CD4-positive, alpha-beta T cell treated with Interleukin-6 at 100 ng/mL for 8 hours (primary cell): ENCODE measurements at places on chromosomes 12 and 14.
A peak's percentile ranks its signal among the peaks of the same experiment; 100 is the strongest.

DNA sequence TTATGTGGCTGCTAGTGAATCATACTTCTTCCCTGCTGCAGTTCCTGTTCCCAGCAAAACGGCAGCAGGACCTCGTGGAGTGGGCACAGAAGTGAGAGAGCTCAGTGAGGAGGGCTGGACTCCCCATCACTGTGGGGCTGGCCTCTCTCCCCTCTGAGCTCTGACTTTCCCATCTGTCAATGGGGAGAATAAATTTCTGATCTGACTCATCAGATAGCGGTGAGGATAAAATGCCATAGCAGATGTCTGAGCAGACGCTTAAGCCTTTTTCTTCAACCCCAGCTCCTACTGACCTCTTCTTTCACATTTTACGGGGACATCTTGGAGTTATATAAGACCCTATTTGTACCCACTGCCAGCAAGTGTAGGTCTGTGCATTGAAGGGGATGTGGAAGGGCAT lies 116.6 kb downstream of the CRACR2A start:
- no peak for DNase-seq

GRCh38 chr14:33728010-33728498 lies 222.8 kb downstream of the EGLN3 start:
- DNase-seq, result no peak

DNA sequence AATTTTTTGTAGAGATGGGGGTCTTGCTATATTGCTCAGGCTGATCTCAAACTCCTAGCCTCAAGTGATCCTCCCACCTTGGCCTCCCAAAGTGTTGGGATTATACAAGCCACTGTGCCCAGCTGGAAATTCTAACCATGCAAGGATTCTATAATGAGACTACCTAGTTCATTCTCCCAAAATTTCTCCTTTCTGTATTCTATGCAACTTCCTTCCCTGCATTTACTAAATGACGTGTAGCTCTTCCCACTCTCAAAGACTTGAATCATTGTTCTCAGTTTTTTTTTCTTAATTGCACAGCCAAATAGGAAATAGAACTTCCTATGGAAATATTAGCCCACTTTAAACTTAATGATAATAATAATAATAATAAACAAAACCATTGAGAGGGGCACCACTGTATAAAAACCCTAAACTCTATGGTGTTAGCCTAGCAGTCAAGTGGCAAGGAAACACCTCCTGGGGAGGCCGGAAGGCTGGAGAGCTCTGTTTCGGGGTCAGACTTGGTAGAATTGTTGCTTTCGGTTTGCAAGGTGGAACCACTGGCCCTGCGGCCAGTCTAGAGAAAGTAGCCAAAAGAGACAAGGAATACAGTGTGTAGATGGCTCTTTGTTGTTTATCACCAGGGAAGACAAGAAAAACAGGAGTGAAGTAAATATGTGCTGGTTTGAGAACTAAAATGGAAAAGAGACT lies 40.0 kb upstream of the TESC start:
- DNase-seq, result no peak

DNA sequence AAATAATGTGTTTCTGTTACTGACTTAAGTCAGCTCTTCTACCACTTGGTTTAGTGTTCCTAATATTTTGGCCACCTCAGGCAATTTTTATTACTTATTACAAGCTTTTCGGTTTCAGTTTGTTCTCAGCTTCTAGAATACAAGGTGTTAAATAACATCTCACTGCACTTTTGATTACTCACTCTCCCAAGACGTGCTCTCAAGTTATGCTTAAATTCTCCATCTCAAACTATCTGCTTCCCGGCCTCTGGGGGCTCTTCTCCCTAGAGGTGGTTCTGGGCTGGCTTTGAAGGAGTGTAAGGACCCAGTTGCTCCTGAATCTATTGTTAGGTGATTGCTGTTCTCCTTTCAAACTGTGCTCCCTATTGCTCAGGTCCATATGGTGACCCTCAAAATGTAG lies 193.9 kb upstream of the DDHD1 start:
- no peak for DNase-seq

DNA sequence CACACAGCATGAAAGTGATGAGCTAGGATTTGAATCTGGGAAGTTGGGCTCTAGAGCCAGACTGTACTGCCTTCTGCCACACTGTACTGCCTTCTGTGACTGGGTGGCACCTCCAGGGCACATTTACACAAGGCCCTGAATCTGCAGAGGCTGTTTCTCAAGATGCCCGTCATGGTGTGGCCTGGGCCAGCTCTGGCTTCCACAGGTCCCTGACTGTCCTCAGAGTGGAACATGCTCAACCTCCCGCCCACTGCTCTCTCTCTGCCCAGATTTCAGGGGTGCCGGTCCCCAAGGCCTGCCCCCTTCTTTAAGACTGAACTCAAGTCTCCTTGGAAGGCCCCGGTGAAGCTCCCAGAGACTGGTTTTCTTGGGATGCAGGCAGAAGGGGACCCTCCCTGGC lies 50.2 kb downstream of the C14orf132 start:
- DNase-seq, result no peak

DNA sequence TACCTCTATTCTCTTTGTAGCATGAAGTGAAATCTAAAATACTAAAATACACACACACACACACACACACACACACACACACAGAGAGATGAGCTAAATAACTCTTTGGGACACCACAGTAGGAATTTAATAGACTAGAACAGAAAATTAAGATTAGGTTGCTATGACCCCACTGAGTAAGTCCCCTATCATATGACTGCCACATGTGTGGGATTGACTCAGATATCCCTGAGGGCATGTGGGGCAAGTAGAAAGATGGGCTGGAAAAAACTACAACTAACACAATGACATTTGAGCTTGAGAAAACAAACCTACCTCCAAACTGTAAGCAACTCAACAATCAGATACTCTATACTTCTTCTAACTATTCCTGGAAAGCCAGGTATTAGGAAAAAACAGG lies 27.0 kb downstream of the SLC25A21 start:
- DNase-seq, result no peak

DNA sequence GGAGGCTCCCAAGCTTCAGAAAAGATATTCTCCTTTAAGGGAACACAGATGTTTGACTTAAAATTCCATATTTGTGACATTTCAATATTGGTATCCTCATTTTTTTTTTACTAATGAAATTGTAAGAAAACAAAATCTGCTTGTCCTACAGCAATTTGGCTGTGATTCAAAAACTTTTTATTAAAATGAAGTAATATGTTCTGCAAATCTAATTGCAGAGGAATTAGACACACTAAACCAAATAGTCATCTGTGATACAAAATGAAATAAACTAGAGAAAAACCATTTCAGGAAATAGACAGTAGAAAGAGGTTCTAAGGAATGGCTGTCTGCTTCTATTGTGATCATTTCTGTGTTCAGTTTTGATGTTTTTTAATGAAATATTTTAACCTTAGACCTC lies 50.1 kb upstream of the HIF1A start:
- DNase-seq, result no peak

DNA sequence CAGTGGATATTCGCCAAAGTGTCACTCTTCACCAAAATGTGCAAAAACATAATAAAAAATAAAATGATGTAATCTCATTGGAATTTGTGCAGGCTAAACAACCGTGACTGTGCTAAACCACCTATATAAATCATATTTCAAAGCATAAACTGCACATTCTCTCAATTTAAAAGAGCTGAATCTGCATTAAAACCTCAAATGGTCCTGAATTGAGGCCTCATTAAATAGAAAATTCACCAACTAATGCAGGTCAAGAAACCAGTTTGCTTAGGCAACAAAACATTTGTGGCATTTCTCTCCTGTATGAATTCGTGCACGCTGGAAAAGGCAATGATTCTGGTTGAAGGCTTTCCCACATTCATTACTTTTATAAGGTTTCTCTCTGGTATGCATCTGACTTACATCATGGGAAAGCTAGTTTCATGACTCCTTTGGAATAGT lies 80.1 kb upstream of the IFNG-AS1 start:
- DNase-seq, result no peak

DNA sequence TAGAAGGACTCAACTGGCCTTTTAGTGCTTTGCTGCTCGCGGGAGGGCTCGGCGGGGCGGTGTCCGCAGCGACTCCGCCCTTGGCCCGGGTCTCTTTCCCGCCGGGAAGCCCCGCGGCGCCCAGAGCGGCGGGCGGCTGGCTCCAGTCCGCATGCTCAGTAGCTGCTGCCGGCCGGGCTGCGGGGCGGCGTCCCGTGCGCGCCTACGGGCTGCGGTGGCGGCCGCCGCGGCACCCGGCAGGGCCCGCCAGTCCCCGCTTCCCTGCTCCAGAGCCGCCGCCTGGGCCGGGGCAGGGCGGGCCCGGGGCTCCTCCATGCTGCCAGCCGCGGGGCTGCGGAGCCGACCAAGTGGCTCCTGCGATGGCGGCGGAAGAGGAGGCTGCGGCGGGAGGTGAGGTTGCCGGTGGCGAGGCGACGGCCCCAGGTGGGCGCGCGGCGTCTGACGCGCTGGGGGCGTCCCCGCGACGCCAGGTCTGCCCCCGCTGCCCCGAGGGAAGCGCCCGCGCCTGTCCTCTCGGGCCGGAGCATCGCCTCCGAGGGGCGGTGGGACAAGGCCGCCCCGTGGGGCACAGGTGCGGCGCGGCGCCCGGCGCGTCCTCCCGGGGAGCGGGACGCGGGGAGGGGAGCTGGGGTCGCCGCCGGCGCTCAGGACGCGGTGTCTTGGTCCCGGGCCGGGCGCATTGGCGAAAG lies at the start of gene BMAL2:
TSS of gene BMAL2 (plus strand) at position 123 of the 689 bp plus-strand sequence. CDS start at position 360, 237 bp downstream.
- peak; percentile 2 for DNase-seq

DNA sequence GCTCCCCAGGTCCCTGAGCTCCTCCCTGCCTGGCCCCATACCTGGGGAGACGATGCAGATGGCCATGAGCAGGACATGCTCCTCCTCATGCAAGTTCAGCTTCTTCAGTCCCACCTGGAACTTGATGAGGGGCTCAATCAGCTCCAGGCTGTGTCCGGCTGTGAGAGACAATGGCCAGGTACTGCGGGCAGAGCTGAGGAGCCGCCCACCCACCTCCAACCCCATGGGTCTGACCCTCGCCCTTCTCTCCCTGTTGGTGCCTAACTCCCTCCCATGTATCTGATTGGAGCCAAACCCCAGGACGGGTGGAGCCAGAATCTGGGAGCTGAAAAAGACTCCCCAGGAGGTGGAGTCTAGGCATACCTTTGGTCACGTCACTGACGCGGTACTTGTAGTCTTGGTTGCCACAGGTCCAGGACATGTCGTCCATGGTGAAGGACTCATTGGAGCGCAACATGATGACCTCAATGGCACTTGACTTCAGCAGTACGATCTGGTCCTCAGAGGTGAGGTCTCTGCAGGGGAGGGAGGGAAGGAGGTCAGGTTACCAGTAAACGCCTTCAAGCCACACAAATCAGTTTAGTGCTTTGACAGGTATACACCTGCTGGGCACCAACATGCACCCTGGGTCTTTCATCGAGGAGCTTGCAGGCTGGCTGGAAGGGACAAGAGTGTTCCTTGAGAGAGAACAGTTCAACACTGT lies 26.7 kb upstream of the HDAC7 start:
- DNase-seq, result no peak

- DNase-seq, result no peak
These were observed 3.9 kb downstream of the CDH24 start for GRCh38 chr14:23053426-23053825.

GRCh38 chr14:29741909-29742401 lies 185.7 kb downstream of the PRKD1 start:
- DNase-seq, result no peak

GRCh38 chr12:113348849-113349536 lies 9.4 kb upstream of the PLBD2 start:
- no peak for DNase-seq

GRCh38 chr14:89186856-89187376 lies 230.1 kb downstream of the FOXN3 start:
- no peak for DNase-seq

- no peak for DNase-seq
These were observed 46.2 kb downstream of the WSCD2 start for GRCh38 chr12:108175310-108175709.

GRCh38 chr12:110007881-110008280 lies 8.7 kb downstream of the ANKRD13A start:
- no peak for DNase-seq

GRCh38 chr14:100780646-100781355 lies 45.1 kb upstream of the MEG3 start:
- no peak for DNase-seq

- peak; percentile 68 for DNase-seq
These were observed 45.6 kb upstream of the BCL2L14 start for GRCh38 chr12:12024911-12025682.

DNA sequence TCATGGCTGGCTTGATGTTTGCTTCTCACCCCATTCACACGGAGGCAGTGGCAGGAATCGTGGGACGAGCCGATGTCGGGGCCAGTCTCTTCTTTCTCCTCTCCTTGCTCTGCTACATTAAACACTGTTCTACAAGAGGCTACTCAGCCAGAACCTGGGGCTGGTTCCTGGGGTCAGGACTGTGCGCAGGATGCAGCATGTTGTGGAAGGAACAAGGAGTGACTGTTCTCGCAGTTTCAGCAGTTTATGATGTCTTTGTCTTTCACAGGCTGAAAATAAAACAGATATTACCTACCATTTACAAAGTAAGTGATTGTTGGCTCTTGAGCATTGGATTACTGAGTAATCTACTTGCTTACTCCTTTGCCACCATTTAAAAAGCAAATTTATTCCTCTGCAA lies 170.6 kb downstream of the TMTC2 start:
- no peak for DNase-seq

- DNase-seq, result no peak
These were observed 217.8 kb upstream of the NPAS3 start for GRCh38 chr14:32720927-32721326.
